SK-N-SH (cell line): ENCODE measurements at places on chromosomes 4 and X.

DNA sequence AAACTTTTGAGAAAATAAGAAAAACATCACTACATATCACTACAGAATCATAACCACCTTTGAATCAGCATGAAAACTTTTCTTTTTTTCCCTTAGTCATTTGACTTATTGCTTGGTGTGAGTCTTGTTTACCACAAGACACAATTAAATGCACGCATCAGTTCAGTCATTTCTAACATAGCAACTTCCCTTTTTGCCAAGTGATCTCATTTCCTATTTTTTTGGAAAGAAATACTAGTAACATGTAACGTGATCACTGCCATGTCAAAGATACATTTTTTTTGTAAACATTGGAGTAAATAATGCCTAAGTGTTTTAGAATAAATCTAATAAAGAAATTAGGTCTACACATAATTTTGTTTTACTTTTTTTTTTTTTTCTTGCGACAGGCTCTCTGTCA lies 5.1 kb upstream of the CXCL8 start:
- DNase-seq, result no peak

DNA sequence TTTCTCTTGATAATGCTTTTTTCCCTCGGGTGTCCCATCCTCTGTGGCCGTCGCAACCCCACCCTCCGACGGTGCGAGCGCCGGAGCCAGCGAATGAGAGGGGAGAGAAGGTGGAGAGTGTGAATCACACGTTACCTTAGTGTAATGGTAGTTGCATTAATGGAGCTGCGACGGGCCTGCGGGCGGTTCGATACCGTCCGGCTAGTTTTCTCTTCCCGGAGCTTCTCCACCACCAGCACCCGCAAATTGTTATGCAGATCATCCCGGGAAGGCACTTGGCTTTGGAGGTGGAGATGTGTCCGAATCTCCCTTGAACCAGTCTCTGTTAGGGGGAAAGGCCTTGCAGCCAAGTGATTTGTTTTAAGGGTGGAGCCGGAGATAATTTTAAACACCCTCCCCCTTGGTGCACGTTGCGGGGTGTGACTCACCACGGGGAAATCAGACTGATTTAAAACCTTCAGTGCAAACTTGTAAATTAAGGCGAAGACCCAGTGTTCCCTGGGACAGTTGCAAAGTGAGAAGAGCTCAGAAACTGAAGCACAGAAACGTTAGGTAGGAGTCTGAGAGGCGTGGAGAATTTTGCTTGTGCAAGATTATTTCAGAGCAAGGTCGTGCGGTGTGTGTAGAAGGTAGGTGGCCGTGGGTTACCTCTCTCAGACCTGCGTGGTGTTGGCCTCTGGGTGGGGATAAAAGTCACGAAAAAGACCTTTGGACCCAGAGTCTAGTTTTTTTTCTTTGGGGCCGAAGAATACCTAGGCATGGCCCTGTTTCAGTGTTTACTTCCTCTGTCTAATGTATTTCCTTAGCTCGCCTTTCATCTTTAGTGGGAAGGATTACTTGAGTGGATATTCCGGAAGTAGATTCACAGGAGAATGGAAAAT lies 1.3 kb downstream of the AFF1 start:
- DNase-seq, result no peak

- no peak for DNase-seq
Measured at GRCh38 chr4:56301997-56302496, 85.2 kb downstream of the AASDH start.

DNA sequence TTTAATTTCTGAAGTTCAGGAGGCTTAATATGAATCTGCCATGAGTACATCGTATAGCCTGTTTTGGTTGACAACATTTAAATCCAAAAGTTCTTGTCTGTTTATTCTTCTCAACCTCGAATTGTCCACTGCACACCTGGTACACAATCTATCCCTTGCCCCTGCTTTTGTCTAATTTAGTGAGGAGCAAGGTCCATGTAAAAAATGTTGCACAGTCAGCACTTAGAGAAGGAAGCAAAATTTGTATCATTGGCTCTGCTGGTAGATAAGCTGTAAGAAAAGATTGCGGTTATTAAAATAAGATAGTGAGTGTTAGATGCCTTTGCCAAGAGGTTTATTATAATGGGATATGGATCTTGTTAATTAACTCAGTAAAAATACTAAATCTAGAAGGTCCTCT lies 761.5 kb downstream of the RAPGEF2 start:
- DNase-seq, result no peak

DNA sequence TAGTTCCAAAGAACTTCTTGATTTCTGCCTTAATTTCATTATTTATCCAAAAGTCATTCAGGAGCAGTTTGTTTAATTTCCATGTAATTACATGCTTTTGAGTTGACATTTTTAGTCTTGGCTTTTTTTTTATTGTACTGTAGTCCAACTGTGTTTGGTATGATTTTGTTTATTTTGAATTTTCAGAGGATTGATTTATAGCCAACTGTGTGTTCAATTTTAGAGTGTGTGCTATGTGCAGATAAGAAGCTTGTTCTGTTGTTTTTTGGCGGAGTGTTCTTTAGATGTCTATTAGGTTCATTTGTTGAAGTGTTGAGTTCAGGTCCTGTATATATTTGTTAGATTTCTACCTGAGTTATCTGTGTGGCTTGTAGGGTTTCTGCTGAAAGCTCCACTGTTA lies 533.6 kb downstream of the TRAM1L1 start:
- no peak for DNase-seq

GRCh38 chrX:150693725-150694574 lies 754 bp downstream of the MTMR1 start:
- DNase-seq, result peak; percentile 82

- DNase-seq, result peak; percentile 37
Measured at GRCh38 chr4:145824463-145824862, 114.2 kb downstream of the ZNF827 start.

DNA sequence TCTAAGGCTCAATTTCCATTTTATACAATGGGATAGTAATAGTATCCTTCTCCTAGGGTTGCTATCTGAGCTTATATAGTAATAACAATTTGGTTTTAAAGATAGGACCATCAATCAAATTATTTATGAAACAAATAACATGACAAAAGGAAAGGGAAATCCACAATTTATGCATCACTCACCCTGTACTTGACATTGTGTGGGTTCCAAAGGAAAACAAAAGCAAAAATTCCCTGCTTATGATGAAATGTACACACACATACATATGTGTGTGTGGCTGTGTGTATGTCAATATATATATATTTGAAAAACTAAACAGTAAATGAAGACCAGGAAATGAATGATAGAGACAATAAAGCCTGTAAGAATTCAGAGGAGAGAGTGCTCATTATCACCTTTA lies 2.9 kb upstream of the TNIP3 start:
- no peak for DNase-seq

DNA sequence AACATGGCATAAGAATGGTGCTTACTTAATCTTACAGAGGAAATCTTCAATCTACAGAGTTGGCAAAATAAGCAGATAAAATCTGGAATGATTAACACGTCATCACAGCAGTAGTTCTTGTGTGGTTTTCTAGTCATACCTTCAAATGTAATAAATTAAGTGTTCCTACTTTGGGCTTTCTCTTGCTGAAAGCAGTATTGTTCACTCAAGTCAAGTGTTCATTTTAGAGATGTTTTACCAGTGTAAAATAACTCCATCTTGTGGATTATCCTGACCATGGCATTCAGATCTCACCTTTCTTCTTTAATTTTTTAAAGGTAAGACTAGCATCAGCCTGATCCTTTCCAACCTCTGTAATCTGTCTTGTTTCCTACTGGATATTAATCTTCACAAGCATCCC lies 72.9 kb downstream of the ADAMTS3 start:
- DNase-seq, result no peak

DNA sequence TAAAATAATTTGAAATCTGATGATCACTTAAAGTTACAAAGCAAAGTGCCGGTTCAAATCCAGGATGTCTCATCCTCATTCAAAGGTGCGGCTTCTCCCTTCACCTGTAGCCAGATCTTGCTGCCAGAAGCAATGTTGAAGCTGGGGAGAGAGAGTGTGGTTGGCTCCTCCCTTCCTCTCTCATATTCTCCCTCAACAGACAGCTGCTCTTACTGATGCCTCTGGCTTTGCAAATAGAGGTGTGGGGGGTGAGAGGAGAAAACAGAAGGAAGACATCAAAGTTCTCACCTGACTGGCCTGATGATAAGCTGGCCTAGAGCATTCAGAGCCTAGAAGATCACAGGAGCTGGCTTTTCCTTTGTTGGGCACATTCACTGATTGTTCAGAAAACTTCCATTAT lies 28.3 kb upstream of the BTC start:
- no peak for DNase-seq

DNA sequence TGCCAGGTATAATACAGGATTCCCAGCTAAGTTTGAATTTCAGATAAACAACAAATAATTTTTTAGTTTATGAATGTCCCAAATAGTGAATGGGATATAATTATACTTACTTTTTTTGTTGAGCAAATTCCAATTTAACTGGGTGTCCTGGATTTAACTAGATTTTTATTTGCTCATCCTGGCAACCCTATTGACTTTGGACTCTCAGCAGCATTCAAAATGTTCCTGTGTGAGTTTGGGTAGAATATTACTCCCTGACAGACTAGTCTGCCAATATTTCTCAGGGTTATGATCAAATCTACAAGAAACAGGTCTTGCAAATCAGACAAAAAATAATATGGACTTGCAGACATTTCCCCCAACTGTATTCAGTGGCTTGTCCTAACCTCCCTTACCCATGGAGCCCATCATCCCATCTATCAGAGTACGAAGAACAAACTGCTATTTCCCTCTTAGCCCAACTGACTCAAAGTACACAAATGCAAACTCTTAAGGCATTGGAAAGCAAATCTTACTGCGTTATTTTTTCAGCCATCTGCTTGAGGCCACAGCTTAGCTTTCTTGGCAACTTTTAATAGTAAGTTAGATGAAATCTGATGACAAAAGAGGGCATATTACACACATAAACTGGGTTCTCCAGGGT lies 20.7 kb downstream of the SETD7 start:
- DNase-seq, result no peak

- DNase-seq, result no peak
Measured at GRCh38 chrX:116872931-116873330, 410.2 kb upstream of the CT83 start.

DNA sequence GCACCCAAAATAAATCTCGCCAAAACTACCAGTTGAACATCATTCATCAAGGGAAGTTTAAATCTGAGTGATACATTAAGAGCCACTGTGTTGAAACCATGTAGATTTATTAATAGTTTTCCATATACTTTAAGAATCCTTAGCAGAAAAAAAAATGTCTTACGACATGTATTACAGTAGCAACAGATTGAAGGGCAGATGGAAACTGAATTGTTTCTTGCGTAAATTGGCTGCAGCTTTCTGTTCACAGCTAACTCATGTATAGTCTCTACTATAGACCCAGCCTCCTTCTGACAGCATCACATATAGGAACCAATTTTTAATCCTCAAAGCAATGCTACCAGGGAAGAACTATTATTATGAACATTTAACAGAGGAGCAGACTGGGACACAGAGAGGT lies 195.2 kb upstream of the PUDP start:
- DNase-seq, result no peak
